ENCODE measurements at places on chromosomes 4 and X.

GRCh38 chr4:159398236-159398638 is 295.4 kb downstream of the RAPGEF2 start:
- no peak for DNase-seq

GRCh38 chr4:78601013-78601412 is 49.4 kb downstream of the ANXA3 start:
- DNase-seq: peak; percentile 34

- DNase-seq: no peak
Measured at GRCh38 chr4:8607603-8608481, 15.3 kb downstream of the CPZ start.

GRCh38 chrX:110222497-110223257 is 95.2 kb downstream of the AMMECR1 start:
- DNase-seq: no peak

GRCh38 chrX:150197388-150197787 is 165.7 kb upstream of the MAMLD1 start:
- no peak for DNase-seq

DNA sequence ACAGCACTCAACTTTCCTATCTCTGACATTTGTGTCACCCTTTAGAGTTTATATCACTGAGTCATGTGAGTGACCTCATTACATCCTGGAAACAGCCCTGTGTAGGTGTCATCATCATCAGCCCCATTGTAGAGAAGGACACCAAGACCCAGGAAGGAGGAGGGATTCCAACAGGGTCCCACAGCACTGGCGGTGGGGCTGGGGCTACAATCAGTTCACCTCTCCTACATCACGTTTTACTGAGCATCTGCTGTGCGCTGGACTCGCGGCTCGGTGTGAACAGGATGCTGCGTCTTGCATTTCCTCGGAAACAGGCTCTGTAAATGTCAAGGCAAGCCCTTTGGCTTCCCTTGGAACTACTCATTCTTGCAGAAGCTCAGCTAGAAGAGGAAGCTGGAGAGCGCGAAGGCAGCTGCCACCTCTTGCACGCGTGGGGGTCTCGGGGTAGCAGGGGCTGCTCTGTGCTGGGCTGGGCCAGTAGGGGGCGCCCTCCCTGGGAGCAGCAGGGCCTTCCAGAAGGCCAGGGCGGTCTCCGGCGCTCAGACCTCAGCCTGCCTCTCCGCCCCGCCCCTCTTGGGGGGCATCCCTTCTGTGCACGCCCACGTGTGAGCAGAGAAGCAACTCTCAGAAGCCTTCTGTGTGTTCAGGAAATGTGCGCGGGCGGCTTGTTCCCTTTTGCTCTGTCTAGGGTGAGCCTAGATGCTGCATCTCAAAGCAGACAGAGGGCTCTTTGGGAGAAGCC is 29.0 kb downstream of the REELD1 start:
- DNase-seq: no peak
